ENCODE measurements at places on chromosomes 3 and 15.

GRCh38 chr3:108301695-108302404, 5.5 kb downstream of the HHLA2 start:
- no peak for DNase-seq

GRCh38 chr3:195154793-195155535, 116.0 kb downstream of the XXYLT1 start:
- DNase-seq, result peak; percentile 83

GRCh38 chr15:64749167-64749566, 26.2 kb downstream of the RBPMS2 start:
- no peak for DNase-seq

DNA sequence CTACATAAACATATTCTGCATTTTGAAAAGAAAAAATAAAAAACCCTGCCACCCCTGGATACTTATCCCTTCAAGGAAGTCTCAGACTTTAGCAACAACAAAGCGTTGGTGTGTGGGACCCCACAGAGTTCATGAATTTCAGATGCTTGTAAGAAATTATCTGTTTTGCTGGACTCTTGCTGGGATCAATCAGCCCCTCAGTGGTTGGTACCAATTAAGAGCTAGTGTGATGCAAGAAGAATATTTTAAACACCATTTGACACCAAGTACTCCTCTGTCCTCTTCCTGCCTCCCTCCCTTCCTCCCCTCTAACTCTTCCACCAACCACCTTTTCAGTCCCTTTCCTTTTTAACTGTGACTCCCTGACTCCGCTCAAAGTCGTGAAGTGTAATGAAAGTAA, 51.5 kb downstream of the SST start:
- DNase-seq, result no peak

DNA sequence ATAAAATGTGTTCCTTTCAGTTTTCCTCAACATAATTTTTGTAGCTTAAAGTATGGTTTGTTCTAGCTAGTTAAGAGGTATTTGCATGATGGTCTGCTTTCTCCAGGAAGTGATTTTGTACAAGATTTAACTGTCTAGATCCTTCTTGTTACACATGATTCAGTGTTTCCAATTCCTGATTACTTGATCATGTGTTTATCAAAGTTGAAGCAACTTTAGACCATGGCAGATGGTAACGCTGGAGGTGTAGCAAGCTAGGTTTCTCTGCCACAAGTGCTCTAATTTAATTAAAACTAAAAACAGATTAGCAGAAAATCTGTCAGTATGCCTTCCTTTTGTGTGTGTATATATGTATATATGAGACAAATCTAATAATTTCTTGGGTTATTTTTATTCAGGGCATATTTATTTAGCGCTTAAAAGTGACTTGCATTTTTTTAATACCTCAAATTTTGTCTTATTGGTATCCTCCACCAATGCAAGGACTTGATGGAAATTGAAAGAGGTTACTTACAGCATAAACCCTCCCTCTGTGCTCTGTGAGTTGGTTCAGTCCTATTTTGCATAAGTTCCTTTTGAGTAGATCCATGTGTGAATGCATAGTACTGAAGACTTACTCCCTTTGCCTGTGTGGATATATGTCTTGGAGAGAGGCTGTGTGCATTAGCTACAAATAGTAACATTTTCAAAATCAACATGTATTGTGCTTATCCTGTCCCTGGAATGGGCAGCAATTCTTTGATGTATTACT, 157.3 kb upstream of the CGNL1 start:
- DNase-seq, result peak; percentile 87

- DNase-seq, result no peak
These were observed 25.6 kb upstream of the C3orf62 start for GRCh38 chr3:49302613-49303012.

GRCh38 chr15:66105286-66106265, 148.0 kb downstream of the MEGF11 start:
- DNase-seq, result peak; percentile 82

- peak; percentile 73 for DNase-seq
These were observed 3.2 kb downstream of the AEN start for GRCh38 chr15:88624156-88624970.

DNA sequence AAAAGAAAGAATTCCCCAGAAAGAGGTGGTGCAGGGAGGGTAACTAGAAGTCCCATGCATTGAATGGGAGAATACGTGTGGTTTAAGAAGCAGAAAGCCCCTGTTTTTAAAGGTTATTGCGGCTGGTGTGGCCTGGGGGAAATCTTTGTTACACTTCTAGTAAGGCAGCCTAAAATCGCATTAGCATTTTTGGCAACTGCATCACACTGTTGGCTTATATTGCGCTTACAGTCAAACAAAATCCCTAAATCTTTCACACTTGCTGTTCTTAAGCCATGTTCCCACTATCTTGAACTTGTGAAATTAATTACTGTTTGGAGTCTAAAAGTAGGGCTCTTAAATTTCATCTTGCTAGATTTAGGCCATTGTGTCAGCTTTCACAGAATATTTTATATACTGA, 66.0 kb upstream of the GOLIM4 start:
- DNase-seq, result peak; percentile 51

DNA sequence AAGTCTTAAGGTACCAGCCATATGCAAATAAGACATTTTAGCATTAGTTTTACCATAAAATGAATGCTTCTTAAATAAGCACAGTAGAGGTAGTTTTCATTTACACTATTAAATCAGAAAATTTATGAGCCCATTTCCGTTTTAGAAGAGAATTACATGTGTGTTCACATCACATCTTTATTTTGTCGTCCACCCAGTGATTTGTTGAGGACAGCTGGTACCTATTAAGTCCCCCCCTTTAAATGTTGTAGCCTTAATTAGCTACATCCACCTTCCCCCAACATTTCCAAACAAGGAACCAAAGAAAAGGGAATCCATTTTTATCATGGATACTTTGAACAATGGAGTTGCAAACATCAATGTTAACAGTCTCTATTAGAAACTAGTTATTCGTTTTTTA, 6.8 kb downstream of the IL17RD start:
- no peak for DNase-seq

DNA sequence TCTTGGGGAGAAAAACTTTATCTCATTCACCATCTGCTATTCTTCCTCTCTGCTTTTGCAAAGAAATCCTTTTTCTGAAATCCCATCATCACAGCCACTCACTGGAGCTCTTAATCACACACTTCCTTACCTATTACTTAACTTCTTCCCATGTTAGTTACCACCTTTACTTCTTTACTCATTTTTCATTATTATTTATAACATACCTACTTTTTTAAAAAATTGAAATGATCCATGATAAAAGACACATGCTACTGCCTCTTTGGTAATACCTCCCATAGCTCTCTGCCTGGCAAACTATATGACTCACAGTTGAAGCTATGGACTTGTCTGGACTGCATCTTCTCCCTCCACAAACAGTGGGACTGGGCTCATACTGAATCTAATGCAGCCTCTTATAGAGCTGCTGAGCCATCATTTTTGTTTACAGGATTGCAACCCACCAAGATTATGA, 150.3 kb downstream of the TNIK start:
- DNase-seq, result no peak

GRCh38 chr3:196093317-196094111, 11.6 kb upstream of the TFRC start:
- DNase-seq, result no peak

- DNase-seq, result no peak
These were observed 301.0 kb upstream of the ICE2 start for GRCh38 chr15:60779718-60780503.

- DNase-seq, result no peak
These were observed 56.1 kb upstream of the PLXNA1 start for GRCh38 chr3:126926684-126927400.

GRCh38 chr3:42601896-42602581, 1.6 kb downstream of the NKTR start:
- no peak for DNase-seq

GRCh38 chr15:90327311-90327710, 24.8 kb upstream of the ZNF774 start:
- DNase-seq, result no peak

DNA sequence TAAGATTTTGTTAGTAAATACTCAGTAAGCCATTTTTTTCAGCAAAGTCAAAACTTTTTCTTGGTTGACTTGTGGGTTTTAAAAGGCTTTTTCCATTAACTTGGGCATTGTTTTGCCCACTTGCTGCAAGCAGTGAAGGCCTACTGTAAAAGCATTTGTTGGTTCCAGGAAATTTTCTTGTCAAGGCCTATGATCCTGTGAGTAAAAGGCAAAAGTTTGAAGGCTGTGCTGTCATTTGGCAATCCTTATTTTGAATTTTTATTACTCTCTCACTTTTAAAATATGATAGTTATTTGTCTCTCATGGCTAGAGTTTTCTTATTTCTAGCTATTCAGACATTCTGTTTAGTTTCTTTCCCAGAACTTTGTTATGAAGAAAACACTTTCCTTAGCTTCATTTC, 13.0 kb downstream of the P2RY12 start:
- DNase-seq, result no peak

GRCh38 chr15:60313906-60314305, 83.9 kb downstream of the ANXA2 start:
- no peak for DNase-seq

DNA sequence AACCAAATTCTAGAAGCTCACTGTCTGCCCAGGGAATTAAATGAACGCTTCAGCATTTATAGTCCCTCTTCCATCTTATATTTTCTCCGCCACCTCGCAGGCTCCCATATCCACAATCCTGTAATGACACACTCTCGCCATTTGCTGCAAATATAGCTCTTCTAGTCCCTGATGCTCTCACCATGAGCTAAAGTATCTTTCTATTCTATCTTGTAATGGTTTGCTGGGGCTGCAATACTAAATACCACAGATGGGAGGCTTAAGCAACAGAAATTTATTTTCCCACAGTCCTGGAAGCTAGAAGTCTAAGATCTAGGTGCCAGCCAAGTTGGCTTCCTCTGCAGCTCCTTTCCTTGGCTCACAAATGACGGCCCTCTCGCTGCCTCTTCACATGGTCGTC, 106.9 kb upstream of the NPHP3 start:
- no peak for DNase-seq

- DNase-seq, result peak; percentile 79
These were observed 216.8 kb downstream of the VGLL3 start for GRCh38 chr3:86774082-86774691.

DNA sequence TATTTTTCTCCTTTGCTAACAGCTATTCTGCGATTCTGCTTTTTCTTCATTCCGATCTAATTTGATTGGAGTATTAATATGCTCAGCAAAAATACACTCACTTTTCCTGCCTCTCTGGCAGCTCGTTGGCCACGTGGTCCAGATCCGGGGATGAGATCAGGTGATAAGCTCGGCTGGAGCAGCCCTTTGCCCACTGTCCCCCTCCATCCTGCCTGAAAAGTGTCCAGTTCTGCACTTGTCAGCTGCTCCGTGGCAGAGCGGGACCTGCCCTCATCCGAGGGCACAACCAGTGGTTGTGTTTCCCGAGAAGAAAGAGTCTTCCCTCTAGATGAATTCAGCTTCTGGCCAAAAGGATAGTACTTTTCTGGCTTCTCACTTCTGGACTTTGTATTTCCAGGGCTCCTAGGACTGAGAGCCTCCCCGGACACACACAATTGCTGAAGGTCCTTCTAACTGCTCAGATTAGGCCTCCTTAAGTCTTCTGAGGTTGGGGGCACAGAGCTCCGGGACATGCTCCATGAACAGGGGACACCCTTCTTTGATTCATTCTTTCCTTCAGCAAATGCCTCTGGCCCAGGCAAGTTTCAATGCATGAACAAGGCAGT, 103.9 kb upstream of the ALDH1A3 start:
- no peak for DNase-seq

- no peak for DNase-seq
These were observed 60.0 kb downstream of the CCK start for GRCh38 chr3:42205800-42206514.

GRCh38 chr3:57017459-57017845, 43.0 kb upstream of the SPATA12 start:
- DNase-seq, result peak; percentile 33

GRCh38 chr3:16884748-16885592, at the start of gene PLCL2:
Gene PLCL2, plus strand, starts transcription at chr3:16884955. Its CDS starts 85 bp downstream, at chr3:16885040.
- peak; percentile 85 for DNase-seq

DNA sequence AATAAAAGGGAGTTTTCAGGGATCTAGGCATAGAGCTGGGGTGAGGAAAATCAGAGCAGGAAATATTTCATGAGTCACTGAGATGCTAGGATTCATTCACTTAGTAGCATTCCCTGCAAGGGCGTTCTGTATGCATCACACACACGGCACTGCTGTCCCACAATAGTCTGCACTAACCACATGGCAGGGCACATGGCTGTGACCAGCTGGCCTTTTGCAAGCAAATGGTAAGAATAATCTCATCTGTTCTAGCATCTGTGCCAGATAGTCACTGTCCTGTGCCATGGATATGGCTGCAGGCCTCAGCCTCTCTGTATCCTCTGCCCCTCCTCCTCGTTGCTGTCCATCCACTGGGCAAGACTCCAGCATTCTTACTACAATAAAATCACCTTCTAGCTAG, 37.8 kb downstream of the BOC start:
- DNase-seq, result peak; percentile 51

- DNase-seq, result peak; percentile 91
These were observed 56.1 kb downstream of the TAFA4 start for GRCh38 chr3:68876112-68876713.

- DNase-seq, result no peak
These were observed 47.5 kb upstream of the AADACL2 start for GRCh38 chr3:151686257-151686656.

DNA sequence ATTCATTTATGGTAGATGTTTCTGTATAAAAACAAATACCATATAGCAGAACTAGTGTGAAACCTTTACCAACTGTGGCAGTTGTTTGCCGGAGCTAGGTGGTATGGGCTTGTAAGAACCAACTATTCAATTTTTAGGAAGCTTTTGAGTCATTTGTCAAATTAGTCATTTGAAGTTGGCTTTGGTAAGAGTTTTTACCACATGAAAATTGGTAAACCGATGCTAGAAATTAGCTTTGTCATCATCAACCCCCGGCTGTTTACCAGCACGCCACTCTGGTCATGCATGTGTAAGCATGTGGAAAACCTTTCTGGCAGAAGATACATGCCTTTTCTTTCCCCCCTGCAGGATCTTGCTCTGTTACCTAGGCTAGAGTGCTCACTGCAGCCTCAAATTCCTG, 63.3 kb downstream of the IL1RAP start:
- DNase-seq, result no peak

DNA sequence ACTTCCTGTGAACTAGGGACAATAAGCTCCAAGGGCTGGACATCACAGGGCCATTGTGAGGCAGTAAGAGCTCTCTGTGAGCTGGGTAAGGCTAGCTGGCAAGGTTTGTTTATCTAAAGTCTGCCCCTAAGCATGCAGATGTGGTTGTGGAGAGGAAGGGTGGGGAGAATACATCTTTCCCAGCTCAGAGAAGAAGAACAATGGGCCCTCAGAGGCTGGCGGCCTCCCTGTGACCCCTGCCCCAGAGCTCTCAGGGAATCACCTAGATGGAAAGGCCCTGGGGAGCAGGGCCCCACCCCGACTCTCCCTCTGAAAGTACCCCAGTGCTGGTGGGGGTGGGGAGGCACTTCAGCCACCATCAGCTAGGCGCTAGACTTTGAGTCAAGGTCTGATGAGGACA, 4.3 kb upstream of the AP3B2 start:
- DNase-seq, result no peak

DNA sequence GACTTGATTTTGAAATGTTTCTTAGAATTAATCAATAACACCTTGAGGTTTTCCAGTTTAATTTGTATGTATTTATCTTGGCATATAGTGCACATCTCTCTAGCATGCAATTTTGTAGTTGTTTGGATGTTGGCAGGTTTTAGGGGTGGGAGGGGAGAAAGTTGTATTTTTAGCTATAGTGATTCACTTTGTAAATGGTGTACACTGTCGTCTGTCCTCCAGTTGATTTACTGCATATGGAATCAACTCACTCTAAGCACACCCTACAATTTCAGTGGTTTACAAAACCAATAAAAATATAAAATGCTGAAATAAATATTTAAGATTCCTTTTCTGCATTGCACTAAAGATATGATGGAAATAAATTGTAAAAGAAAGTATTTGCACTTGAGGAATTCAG, 199.1 kb downstream of the CDIN1 start:
- DNase-seq, result no peak
